Common myeloid progenitor, CD34-positive (primary cell): ENCODE measurements at places on chromosomes 4 and X.

DNA sequence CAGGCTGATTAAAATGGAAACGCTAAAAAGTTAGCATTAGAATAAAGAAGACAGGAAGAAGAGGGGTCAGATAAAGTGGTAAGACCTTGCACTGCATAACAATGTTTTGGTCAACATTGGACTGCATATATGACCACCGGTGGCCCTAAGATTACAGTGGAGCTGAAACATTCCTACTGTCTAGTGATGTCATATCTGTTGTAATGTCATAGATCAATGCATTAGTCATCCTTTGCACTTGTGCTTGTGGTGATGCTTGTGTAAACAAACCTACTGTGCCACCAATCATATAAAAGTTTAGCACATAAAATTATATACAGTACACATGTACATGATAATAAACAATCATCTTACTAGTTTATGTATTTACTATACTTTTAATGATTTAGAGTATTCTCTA, 73.0 kb downstream of the TMEM165 start:
- H3K27ac ChIP-seq, result no peak overlapping the region
- H3K4me1 ChIP-seq, result no peaks in the 10 kb centered on the region
- H3K27me3 ChIP-seq, result no peaks in the 10 kb centered on the region
- H3K36me3 ChIP-seq, result peaks cover 35% of the 10 kb centered on the region

DNA sequence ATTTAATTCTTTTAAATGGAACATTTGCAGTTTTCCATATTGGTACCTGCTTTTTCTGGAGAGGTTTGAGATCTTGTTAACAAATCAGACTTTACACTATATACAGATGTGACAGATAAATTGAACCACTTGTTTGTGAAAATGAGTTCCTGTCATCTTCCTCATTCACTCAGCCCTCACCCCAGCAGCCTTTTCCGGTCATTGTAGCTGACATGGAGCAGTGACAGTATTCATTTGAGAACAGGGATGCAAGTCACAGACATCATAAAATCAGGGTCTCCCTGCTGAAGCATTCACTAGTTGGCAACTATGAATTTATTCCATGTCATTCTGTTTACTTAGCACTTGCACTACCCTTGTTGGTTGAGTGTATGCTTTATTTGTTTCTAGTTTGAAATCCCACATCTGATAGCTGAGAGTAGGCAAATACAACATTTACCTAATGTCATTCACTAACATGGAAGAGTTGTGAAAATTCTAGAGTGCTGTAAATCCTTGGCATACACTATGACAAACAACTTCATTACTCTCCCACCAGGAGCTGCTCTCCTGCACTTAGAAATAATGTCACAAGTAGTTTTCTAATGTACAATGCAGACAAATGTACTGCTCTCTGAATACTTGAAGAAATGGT, 78.9 kb downstream of the UGT8 start:
- H3K4me3 ChIP-seq, result no peak overlapping the region
- H3K4me1 ChIP-seq, result no peaks in the 10 kb centered on the region
- H3K36me3 ChIP-seq, result no peaks in the 10 kb centered on the region
- DNase-seq, result no peak

- DNase-seq, result no peak
- H3K36me3 ChIP-seq, result no peaks in the 10 kb centered on the region
- no peak overlapping the region for H3K4me3 ChIP-seq
- no peaks in the 10 kb centered on the region for H3K27me3 ChIP-seq
- H3K27ac ChIP-seq, result no peak overlapping the region
- no peaks in the 10 kb centered on the region for H3K4me1 ChIP-seq
Measured at GRCh38 chrX:3780564-3780963, 67.1 kb upstream of the PRKX start.

DNA sequence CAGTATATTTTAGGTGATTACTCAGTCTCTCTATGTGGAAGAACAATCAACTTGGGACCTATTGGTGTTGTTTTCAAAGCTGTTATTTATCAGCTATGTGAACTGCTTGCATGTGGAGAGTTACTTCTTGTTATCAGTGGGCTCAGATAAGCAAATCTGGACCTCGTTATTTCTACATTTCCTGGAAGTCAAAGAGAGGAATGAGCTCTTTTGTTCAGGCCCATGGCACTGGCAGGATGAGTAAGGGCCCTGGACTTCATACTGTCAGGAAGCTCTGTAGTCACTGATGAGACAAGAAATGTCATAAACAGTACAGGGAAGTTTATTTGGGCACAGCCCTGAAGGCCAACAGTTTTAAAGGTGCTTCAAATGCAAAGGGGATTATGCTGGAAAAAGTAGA, 760.6 kb upstream of the EPHA5 start:
- no peak for DNase-seq
- no peaks in the 10 kb centered on the region for H3K27me3 ChIP-seq
- no peak overlapping the region for H3K27ac ChIP-seq
- H3K4me1 ChIP-seq, result no peaks in the 10 kb centered on the region
- H3K4me3 ChIP-seq, result no peak overlapping the region
- no peaks in the 10 kb centered on the region for H3K36me3 ChIP-seq

GRCh38 chrX:107780525-107780924, 3.0 kb downstream of the NCBP2L start:
- no peak overlapping the region for H3K27ac ChIP-seq
- no peak for DNase-seq
- H3K4me3 ChIP-seq, result no peak overlapping the region
- no peaks in the 10 kb centered on the region for H3K36me3 ChIP-seq
- H3K4me1 ChIP-seq, result no peaks in the 10 kb centered on the region
- no peaks in the 10 kb centered on the region for H3K27me3 ChIP-seq

- peaks cover 3% of the 10 kb centered on the region for H3K27me3 ChIP-seq
- peaks cover under 1% of the 10 kb centered on the region for H3K4me1 ChIP-seq
- H3K36me3 ChIP-seq, result no peaks in the 10 kb centered on the region
- H3K27ac ChIP-seq, result no peak overlapping the region
Measured at GRCh38 chrX:23661671-23662070, 5.6 kb upstream of the PRDX4 start.

GRCh38 chr4:122668241-122668640, 47.4 kb upstream of the IL21 start:
- H3K27ac ChIP-seq, result no peak overlapping the region
- no peak for DNase-seq
- H3K36me3 ChIP-seq, result no peaks in the 10 kb centered on the region
- H3K4me1 ChIP-seq, result no peaks in the 10 kb centered on the region

DNA sequence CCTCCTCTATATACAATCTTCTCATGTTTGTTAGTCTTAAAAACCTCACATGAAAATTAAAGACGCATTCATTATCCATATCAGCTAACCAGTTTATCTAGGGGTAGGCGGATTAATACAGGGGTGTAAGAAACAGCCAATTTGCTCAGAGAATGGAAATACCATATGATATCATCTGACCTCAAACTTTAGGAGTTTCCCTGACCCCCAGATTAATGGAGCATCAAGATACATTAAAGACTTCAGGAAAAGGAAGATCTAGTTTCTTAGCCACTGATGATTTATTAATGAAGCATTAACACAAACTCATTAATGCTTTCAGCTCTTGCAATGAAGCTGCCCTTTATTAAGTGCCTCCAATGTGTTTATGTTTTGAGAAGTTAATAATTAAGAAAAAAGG, 67.5 kb downstream of the CAMK2D start:
- H3K27ac ChIP-seq, result no peak overlapping the region
- no peaks in the 10 kb centered on the region for H3K36me3 ChIP-seq
- H3K4me3 ChIP-seq, result no peak overlapping the region
- peaks cover 8% of the 10 kb centered on the region for H3K4me1 ChIP-seq
- H3K27me3 ChIP-seq, result no peaks in the 10 kb centered on the region

GRCh38 chr4:163591614-163592020, 97.1 kb downstream of the TMA16 start:
- H3K4me3 ChIP-seq, result no peak overlapping the region
- DNase-seq, result peak; percentile 92
- peaks cover 28% of the 10 kb centered on the region for H3K4me1 ChIP-seq
- H3K27ac ChIP-seq, result no peak overlapping the region

- H3K4me1 ChIP-seq, result no peaks in the 10 kb centered on the region
- H3K36me3 ChIP-seq, result no peaks in the 10 kb centered on the region
- H3K4me3 ChIP-seq, result no peak overlapping the region
- H3K27ac ChIP-seq, result no peak overlapping the region
- no peak for DNase-seq
Measured at GRCh38 chr4:167897116-167897515, 195.2 kb upstream of the ANXA10 start.

- no peaks in the 10 kb centered on the region for H3K4me1 ChIP-seq
- no peaks in the 10 kb centered on the region for H3K27me3 ChIP-seq
- peak; percentile 19 for DNase-seq
- no peak overlapping the region for H3K4me3 ChIP-seq
- no peaks in the 10 kb centered on the region for H3K36me3 ChIP-seq
Measured at GRCh38 chrX:87664381-87664780, 146.8 kb downstream of the KLHL4 start.

DNA sequence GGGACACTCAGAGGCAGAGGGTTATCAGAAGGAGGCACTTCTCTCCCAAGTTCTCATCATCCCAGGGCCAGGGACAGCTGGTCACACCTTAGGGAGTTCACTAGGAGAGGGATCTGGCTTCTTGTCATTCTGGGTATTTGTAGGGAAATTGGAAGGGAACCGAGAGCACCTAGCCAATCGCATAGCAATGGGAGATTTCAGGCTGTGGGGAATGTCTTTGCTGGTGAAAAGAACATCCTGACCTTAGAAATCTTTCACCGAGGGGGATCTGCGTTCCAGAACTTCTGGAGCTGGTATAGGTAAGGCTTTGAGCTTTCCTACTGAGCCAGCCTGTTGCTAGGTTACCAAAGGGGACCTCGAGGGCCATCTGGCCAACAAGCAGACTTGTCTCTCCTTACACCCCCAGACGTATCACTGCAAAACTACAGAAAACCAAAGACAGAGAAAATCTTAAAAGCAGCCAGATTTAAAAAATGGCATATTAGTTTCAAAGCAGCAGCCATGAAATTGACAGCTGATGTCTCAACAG, 6.8 kb downstream of the HTT-AS start:
- no peaks in the 10 kb centered on the region for H3K27me3 ChIP-seq
- no peaks in the 10 kb centered on the region for H3K4me1 ChIP-seq
- no peaks in the 10 kb centered on the region for H3K36me3 ChIP-seq
- H3K4me3 ChIP-seq, result no peak overlapping the region
- no peak for DNase-seq
- no peak overlapping the region for H3K27ac ChIP-seq

DNA sequence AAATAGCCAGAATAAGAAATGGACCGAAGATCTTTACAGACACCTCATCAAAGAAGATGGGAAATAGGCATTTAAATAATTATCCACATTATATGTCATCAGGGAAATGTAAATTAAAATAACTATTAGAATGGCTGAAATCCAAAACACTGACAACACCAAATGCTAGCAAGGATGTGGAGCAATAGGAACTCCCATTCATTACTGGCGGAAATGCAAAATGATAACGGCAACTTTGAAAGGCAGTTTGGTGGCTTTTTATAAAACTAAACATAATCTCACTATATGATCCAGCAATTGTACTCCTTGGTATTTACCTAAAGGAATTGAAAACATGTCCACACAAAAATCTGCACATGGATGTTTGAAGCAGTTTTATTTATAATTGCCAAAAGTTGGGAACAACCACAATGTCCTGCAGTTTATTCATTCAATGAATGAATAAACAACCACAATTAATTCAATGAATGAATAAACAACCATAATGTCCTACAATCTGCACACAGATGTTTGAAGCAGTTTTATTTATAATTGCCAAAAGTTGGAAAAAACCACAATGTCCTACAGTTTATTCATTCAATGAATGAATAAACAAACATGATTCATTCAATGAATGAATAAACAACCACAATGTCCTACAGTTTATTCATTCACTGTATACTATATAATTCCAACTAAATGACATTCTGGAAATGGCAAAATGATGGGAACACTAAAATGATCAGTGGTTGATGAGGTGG, 117.6 kb upstream of the PCDH18 start:
- no peak overlapping the region for H3K27ac ChIP-seq
- H3K36me3 ChIP-seq, result no peaks in the 10 kb centered on the region
- DNase-seq, result no peak
- H3K4me3 ChIP-seq, result no peak overlapping the region

- H3K36me3 ChIP-seq, result no peaks in the 10 kb centered on the region
- no peaks in the 10 kb centered on the region for H3K4me1 ChIP-seq
- no peak overlapping the region for H3K4me3 ChIP-seq
Measured at GRCh38 chr4:149708513-149709130, 107.0 kb downstream of the IQCM start.

DNA sequence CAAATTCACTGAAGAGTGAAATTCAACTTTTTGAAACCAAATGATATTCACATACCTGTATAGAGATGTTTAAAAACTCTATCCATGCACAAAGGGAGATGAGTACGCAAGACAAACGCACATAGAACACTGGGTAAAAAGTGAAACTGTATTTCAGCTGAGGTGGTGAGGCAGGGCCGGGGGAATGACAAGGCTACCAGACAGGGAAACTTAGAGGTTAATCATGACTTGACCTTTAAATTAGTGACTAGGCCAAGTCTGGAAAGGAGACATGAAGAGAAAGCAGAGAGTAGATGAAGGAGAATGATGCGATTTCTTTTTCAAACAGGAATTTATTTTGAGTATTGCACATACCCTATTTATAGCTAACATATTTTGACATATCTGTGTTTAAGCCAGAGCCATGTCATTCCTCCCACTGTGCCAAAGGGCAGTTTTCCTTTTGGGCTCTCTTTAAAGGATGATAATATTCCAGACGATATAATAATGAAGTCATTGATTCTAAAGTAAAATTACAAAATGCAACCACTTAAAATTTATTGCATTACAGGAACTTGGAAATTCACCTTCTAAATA, 49.4 kb downstream of the ARHGEF6 start:
- peaks cover 11% of the 10 kb centered on the region for H3K36me3 ChIP-seq
- DNase-seq, result no peak
- H3K27me3 ChIP-seq, result no peaks in the 10 kb centered on the region
- no peak overlapping the region for H3K27ac ChIP-seq
- H3K4me3 ChIP-seq, result no peak overlapping the region

DNA sequence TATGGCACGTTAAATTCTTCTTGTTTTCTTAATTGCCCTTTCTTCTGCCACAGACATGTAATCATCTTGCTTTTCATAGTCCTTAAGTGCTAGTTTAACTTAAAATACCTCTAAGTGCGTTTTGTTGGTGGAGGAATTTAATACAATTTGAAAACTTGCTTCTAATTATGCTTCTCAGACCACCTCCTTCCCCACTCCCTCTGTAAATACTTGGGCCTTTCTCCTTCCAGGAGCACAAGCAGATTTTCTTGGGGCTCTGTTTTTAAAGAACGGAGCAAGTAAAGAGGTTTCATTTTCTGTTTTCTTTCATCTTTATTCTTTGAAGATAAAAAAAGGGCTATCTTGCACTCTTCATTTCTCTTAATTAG, 559 bp upstream of the PCDH18 start:
- H3K27ac ChIP-seq, result no peak overlapping the region
- H3K36me3 ChIP-seq, result no peaks in the 10 kb centered on the region
- peaks cover 15% of the 10 kb centered on the region for H3K27me3 ChIP-seq

GRCh38 chr4:7015383-7016035, 27.7 kb upstream of the TADA2B start:
- no peaks in the 10 kb centered on the region for H3K4me1 ChIP-seq
- H3K27ac ChIP-seq, result no peak overlapping the region
- H3K4me3 ChIP-seq, result no peak overlapping the region
- no peaks in the 10 kb centered on the region for H3K27me3 ChIP-seq

DNA sequence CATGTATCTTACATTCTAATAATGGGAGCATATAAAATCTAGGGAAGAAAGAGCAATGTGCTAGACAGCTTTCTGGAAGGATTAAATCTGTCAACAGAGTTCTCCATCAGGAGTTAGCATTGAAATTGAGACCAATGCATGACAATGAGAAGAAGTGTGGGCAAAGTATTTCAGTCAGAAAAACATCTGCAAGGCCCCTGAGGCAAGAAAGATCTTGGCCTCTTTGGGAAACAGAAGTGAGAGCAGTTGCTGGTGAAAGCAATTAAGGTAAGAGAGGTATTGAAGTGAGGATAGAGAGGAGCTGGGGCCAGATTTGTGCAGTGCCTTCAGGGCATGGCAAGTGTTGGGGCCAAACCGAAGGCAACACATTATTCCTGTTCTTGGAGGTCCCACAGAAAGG, 999.1 kb downstream of the STPG2 start:
- no peaks in the 10 kb centered on the region for H3K36me3 ChIP-seq
- no peak for DNase-seq
- H3K27me3 ChIP-seq, result no peaks in the 10 kb centered on the region
